Activated naive CD4-positive, alpha-beta T cell treated with anti-CD3 and anti-CD28 coated beads, Interleukin-2, amount 10 ng/mL, durations not matched to agents 7 days and 5 days (primary cell): ENCODE measurements at places on chromosomes 3 and 15.
A peak's percentile ranks its signal among the peaks of the same experiment; 100 is the strongest.

DNA sequence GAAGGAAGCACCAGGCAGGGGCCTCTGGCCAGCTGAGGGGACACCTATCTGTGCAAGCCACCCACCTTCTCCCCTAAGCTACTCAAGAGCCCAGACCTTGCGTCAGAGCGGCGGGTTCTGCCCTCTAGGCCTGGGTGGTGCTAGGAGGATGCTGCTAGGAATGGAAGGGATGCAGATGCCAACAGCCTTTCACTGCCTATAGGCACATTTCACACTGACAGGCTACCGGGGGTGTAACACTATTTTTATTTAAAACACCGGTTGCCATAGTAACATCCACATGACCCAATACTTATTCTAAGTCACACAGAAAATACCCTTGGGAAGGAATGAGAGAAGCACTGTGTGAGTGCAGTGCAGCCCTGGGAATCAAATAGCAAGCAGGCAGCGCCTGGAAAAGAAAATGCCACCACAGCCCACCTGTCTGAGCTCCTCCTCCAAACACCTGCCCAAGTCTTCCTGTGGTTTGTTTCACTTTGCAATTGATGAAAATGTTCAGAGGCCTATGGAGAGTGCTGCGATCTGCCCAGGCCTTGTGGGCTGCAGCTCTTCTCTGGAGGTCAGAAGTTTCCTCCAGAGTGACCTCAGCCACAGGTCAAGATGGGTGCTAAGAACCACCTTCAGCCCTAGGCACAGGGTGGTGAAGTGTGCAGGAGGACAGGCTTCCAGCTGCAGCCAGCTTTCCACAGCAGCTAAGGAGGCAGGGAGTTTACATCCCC is 113.5 kb upstream of the TOPAZ1 start:
- H3K4me3 ChIP-seq: no peak overlapping the region
- H3K27ac ChIP-seq: no peak overlapping the region
- no peaks in the 10 kb centered on the region for H3K36me3 ChIP-seq
- no peak for DNase-seq
- H3K4me1 ChIP-seq: peaks cover 37% of the 10 kb centered on the region

DNA sequence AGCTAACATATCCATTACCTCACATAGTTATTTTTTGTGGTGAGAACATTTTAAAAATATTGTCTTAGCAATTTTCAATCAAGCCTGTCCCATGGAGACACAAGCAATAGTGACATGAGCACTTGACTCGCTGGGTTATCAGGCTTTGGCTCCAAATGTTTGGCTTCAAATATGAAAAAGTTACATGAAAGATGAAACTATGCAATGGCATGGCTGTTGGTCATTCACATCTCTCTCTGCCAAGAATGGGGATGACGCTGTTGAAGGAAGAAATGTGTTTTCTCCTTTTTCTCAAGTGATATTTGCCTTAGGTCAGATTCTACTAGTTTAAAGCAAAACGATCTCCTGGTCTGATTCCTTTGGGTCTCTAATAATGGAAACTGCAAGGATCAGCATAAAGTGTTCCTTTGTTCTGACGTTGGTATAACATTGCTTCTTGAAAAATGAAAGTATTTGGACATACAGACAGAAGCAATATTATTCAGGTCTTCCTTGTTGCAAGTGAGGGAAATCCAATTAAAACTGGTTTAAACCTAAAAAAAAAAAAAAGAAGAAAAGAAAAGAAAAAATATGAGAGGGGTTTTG is 71.2 kb downstream of the SSUH2 start:
- H3K4me3 ChIP-seq: no peak overlapping the region
- H3K36me3 ChIP-seq: no peaks in the 10 kb centered on the region
- H3K27me3 ChIP-seq: no peaks in the 10 kb centered on the region
- H3K27ac ChIP-seq: no peak overlapping the region

DNA sequence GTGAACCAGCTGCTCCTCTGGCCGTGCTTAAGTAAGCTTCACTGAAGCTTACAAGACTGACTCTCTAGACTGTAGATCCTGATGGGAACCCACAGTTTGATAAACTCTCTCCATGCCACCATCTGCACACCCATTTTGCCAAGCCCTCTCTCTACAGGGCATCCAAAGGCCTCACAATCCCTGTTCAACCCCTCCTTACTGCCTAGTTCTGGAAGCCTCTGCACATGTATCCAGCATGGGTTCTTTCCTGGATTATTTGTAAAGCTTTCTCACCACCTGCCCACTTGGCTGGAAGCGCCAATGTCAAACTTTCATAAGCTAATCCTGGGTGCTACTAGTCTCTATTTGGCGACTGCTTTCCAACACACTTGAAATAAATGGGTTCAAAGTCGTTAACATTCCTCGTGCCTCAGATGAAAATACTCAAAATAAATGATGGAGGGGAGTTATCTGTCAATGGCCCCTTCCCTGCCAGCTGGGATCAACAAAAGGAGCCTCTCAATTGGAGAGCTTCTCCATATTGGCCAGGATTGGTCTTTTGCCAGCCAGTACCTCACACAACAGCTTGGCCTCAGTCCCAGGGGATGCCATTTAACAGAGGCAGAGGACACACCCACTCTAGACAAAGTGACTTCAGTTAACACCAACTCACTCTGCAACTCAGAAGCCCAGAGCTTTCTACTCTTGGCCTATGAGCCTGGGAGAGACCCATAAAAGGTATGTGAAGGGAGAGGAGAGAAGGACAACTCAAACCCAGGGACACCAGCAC is 48.1 kb downstream of the SH3BP5 start:
- H3K36me3 ChIP-seq: peaks cover 49% of the 10 kb centered on the region
- peaks cover 46% of the 10 kb centered on the region for H3K4me1 ChIP-seq
- H3K27me3 ChIP-seq: peaks cover 4% of the 10 kb centered on the region
- no peak for DNase-seq
- H3K4me3 ChIP-seq: no peak overlapping the region

GRCh38 chr3:58308728-58309127 is 2.4 kb downstream of the HTD2 start:
- H3K4me3 ChIP-seq: peak overlapping the region; percentile 18
- peak overlapping the region; percentile 38 for H3K27ac ChIP-seq
- H3K4me1 ChIP-seq: peaks cover 36% of the 10 kb centered on the region
- peaks cover 7% of the 10 kb centered on the region for H3K27me3 ChIP-seq

GRCh38 chr3:179526482-179526881 is 36.2 kb upstream of the ACTL6A start:
- no peaks in the 10 kb centered on the region for H3K4me1 ChIP-seq
- H3K36me3 ChIP-seq: no peaks in the 10 kb centered on the region
- peaks cover 14% of the 10 kb centered on the region for H3K27me3 ChIP-seq
- H3K27ac ChIP-seq: no peak overlapping the region
- H3K4me3 ChIP-seq: no peak overlapping the region

DNA sequence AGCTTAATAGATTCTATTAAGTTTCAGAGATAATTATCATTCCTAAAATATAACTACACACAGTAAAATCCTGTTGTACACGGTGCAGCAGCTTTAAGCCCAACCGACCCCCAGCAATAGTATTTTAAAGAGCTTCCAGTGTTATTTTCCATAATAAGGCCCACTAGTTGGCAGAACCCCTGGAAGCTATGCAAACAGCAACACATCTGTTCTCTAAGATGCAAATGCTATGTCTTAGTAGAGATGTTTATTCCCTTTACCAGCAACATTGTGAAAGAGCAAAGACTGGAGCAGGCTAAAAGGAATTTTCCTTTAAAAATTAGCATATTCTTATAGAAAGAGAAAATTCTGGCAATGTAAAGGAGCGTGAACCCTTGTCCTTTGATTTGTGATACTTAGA is 819.7 kb upstream of the ALCAM start:
- H3K4me3 ChIP-seq: no peak overlapping the region
- DNase-seq: no peak
- no peaks in the 10 kb centered on the region for H3K36me3 ChIP-seq

DNA sequence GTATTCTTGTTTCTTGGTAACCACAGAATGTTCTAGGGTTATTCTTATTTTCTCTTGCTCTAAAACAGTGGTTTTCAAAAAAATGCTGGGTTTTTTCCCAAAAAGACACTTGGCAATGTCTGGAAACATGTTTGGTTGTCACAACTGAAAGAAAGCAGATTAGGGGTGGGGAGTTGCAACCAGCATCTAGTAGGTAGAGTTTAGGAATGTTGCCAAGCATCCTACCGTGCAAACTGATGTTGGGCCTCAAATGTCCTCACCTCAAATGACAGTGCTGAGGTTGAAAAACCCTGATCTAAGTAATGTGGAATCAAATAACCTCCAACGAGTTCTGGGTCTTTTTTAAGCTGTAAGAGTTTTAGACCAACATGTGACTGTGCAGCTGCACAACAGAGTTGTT is 270.5 kb upstream of the STT3B start:
- no peaks in the 10 kb centered on the region for H3K36me3 ChIP-seq
- DNase-seq: no peak
- no peak overlapping the region for H3K4me3 ChIP-seq
- H3K27me3 ChIP-seq: no peaks in the 10 kb centered on the region
- no peaks in the 10 kb centered on the region for H3K4me1 ChIP-seq

DNA sequence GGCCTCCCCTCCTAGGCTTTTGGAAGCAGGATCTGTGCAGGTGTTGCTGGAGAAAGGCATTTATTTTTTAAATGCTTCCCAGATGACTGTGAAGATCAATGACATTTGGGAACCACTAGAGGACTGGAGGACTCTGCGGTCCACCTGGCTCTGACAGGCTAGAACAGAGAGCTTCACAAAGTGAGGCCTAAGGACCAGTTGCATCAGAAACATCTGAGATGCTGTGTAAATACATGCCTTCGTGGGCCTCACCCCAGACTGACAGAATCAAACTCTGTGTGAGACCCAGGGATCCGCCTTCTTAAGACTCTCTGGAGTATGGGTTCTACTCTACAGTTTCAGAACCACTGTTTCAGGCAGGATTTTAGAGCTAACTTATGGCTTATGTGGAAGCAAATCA is 105.0 kb upstream of the ICE2 start:
- peak overlapping the region; percentile 69 for H3K4me3 ChIP-seq
- H3K4me1 ChIP-seq: peaks cover 95% of the 10 kb centered on the region
- H3K27me3 ChIP-seq: no peaks in the 10 kb centered on the region

DNA sequence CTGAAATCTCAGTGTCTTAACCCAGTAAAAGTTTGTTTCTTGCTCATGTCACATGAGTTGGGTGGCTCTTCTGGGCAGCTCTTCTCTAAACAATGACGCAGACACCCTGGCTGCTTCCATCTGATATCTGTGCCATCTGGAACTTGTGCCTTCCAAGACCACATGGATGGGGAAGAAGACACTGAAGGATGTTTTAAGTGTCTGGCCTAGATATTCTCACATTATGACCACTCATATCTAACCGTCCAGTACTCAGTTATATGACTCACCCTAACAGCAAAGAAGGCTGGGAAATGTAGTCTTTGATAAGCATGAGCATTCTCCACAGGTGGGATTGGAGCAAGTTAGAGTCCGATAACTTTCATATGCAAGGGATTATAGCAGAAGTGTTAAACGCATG is 66.4 kb downstream of the RYR3 start:
- H3K4me3 ChIP-seq: no peak overlapping the region
- no peak for DNase-seq

DNA sequence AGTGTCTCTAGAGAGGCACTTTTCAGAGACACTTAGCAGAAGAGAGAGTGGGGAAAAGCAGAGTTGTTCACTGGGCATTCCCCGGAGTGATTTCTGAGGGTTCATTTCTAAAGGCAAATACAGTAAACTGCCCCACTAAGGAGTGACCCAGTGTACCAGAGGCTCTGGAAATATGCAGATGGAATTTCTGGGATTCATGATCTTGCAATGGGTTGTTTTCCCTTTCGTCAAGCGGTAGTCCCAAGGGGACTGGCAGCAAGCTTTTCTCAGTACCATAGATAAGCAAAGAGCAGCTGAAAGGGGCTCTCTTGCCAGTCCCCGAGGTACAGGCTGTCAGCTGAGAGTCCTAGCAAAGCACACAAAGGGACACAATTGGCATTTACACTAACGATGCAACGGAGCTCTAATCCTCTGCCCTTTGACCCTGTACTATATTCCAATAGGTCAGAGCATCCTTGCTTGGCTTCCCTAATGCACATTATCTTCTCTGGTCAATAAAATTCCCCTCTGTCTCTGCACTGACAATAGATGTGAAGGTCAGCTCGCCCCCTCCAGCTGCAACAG is 155.6 kb downstream of the SEMA6D start:
- no peaks in the 10 kb centered on the region for H3K4me1 ChIP-seq
- no peak overlapping the region for H3K27ac ChIP-seq
- DNase-seq: no peak
- no peaks in the 10 kb centered on the region for H3K27me3 ChIP-seq
- H3K36me3 ChIP-seq: no peaks in the 10 kb centered on the region
- H3K4me3 ChIP-seq: no peak overlapping the region

GRCh38 chr3:120552184-120553172 is 43.7 kb upstream of the NDUFB4 start:
- H3K27me3 ChIP-seq: no peaks in the 10 kb centered on the region
- no peak overlapping the region for H3K4me3 ChIP-seq
- no peak for DNase-seq
- no peaks in the 10 kb centered on the region for H3K4me1 ChIP-seq

- H3K27me3 ChIP-seq: peaks cover 6% of the 10 kb centered on the region
- no peaks in the 10 kb centered on the region for H3K4me1 ChIP-seq
- no peak overlapping the region for H3K4me3 ChIP-seq
- DNase-seq: no peak
Observed at GRCh38 chr3:124115956-124116355, 124.0 kb upstream of the ROPN1 start.

DNA sequence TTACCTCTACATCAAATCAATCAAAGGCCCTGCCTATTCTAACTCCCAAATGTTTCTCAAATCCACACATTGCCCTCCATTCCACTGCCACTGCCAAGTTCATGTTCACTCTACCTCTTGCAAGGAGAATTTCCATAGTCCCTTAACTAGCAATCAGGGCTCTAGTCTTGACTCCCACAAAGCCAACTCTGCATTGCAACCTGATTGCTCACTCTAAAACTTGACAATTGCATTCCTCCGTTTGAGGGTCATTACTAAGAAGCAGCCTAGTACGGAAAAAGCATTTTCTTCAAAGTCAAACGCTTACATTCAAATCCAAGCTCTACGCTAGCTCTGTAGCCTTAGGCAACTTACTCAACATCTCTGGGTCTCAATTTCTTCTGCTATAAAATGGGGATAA is 1.2 kb downstream of the CPA3 start:
- H3K36me3 ChIP-seq: no peaks in the 10 kb centered on the region
- no peak overlapping the region for H3K4me3 ChIP-seq
- H3K4me1 ChIP-seq: no peaks in the 10 kb centered on the region
- DNase-seq: no peak

DNA sequence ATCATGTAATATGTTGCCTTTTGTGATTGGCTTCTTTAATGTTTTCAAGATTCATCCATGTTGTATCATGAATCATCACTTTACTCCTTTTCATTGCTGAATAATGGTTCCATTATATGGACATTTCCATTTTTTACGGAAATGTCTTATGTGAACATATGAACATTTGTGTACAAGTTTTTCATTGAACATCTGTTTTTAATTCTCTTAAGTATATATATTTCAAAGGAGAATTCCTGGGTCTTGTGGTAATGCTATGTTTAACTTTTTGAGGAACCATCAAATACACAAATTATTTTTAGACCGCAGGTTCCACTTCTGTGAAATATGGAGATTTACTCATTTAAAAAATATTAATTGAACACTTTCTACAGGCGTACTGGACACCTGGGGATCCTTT is 85.7 kb downstream of the ARIH1 start:
- no peaks in the 10 kb centered on the region for H3K4me1 ChIP-seq
- no peaks in the 10 kb centered on the region for H3K27me3 ChIP-seq
- peaks cover 44% of the 10 kb centered on the region for H3K36me3 ChIP-seq
- H3K27ac ChIP-seq: no peak overlapping the region

- no peaks in the 10 kb centered on the region for H3K36me3 ChIP-seq
- H3K27me3 ChIP-seq: no peaks in the 10 kb centered on the region
- DNase-seq: no peak
- H3K4me1 ChIP-seq: no peaks in the 10 kb centered on the region
- H3K27ac ChIP-seq: no peak overlapping the region
Observed at GRCh38 chr3:54358969-54359694, 236.8 kb downstream of the CACNA2D3 start.
